Muscle of arm (tissue), 14 donors: ENCODE measurements at places on chromosomes 3 and 15.

DNA sequence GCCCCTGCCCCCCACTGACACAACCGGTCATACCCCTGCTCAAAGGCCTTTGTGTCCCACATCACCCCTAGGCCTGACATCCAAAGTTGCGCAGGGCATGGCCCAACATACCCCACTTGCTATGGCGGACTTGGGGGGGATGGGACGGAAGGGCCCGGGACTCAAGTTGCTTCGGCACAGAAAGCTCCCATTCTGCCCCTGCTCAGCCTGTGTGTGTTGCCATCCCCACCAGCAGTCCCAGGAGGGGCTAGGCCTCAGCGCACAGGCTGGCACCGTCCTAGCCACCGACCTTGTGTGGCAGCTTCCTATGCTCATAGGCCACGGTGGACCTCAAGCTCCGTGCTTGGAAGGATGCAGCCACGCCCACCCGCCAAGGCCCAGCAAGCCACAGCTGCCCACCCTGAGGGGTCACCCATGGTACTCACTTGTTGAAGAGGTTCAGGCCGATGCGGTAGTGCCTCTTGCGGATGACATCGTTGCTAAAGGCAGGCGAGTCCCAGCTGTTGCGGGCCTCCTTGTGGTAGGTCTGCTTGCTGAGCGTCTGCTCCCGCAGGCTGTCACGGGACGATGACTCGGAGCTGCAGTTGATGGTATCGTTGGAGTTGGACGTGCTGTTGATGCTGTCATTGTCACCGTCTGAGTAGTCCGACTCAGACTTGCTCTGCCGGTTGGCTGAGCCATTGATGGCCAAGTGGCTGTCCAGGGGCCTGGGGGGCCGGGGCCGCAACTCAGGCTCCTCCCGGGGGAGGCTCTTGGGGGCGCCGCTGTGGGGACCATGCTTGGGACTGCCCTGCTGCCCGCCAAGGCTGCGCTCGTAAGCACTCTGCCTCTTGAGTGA, 93.9 kb upstream of the RPL32 start:
- no peak for DNase-seq

DNA sequence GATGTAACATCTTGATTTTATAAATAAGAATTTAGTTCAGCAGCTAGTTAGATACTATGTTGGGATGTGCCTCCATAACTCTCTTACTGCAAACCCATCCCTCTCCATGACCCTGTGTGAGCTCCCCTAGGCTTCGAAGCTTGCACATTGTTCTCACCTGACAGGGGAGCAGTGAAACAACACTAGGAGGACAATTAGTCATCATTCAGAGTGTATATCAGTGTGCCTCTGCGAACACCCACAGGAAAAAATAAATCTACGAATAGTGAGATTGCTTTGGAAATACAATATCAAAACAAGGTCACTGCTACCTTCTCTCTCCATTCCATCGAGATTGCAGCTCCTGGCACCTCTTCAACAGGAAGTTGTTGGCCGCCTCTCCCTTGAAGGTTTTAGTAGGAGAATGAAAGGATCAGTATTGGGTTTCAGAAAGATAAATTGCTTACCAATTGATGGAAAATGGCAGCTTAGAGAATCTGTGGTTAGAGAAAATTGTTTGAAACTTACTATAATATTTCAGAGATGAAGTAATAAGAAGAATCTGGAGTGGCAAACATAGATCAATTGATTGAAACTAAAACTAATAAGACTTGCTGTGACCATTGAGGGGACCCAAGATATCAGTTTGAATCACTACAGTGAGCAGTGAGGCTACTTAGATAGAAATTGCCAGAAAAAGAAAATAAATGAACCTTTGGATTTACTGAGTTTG, 103.2 kb downstream of the CHL1 start:
- DNase-seq: no peak

GRCh38 chr15:74785194-74786032, 3.5 kb downstream of the CSK start:
- DNase-seq: no peak

DNA sequence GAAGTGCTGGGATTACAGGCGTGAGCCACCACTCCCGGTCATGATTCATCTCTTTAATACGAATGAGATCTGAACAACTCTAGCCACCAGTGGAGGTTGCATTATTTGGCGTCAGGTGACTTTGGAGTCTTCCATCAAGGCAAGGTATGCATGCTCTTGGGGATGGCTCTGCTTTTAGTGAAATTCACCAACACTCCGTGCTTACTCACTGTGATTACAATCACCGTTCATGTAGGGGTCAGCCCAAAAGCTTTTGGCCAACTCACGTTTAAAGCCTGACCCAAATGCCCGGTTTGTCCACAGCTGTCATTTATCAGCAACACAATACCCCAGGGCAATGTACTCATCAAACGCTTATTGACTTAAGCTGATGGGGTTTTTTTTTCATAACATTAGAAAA, 155.4 kb downstream of the PDZRN3 start:
- no peak for DNase-seq

GRCh38 chr3:36058404-36059030, 321.8 kb upstream of the STAC start:
- no peak for DNase-seq
